ENCODE measurements at places on chromosomes 4 and X. TPM values are rescaled to one million over a fixed set of nuclear protein-coding genes. Genes with fewer than 3 reads are reported as not detected.

GRCh38 chr4:80322716-80323115 is 12.8 kb upstream of the CFAP299 start:
- DNase-seq, result no peak

Gene NKX1-1
- total RNA-seq, result not detected

Gene MCUB
- 14.8 TPM for total RNA-seq

GRCh38 chr4:118939169-118939783 is 50.6 kb downstream of the SYNPO2 start:
- DNase-seq, result no peak

Gene MAGEH1
- 27.2 TPM for total RNA-seq

- DNase-seq, result no peak
Measured at GRCh38 chrX:38923451-38923969, 122.3 kb downstream of the MID1IP1 start.

- no peak for DNase-seq
Measured at GRCh38 chr4:41189666-41190065, 24.7 kb downstream of the APBB2 start.

Gene ZNF674
- total RNA-seq, result 5.9 TPM

DNA sequence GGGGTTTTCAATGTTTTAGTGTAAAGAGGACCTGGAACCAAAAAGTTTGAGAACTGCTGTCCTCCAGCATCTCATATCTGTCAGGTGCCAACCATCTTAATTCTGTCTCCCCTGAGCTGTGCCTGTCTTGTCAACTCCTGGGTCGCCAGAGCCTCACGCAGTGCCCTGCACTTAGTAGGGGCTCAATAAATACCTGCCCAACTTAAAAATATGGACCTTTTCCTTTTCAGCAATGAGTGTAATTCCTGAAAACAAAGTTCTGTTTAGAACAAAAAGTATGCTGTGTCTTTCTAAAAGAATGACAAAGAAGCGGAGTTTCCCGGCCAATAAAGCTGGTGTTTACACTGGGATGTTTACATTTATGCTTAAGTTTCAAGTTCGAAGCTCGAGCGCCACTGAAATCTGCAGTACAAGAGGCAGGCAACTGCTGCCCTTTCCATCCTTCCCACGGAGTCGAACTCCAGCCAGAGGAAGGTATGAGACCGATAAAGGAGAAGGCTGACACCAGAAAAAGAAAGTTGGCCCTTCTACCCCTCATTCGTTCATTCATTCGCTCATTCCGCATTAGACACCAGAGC is 1.1 kb upstream of the HTATSF1 start:
- no peak for DNase-seq

DNA sequence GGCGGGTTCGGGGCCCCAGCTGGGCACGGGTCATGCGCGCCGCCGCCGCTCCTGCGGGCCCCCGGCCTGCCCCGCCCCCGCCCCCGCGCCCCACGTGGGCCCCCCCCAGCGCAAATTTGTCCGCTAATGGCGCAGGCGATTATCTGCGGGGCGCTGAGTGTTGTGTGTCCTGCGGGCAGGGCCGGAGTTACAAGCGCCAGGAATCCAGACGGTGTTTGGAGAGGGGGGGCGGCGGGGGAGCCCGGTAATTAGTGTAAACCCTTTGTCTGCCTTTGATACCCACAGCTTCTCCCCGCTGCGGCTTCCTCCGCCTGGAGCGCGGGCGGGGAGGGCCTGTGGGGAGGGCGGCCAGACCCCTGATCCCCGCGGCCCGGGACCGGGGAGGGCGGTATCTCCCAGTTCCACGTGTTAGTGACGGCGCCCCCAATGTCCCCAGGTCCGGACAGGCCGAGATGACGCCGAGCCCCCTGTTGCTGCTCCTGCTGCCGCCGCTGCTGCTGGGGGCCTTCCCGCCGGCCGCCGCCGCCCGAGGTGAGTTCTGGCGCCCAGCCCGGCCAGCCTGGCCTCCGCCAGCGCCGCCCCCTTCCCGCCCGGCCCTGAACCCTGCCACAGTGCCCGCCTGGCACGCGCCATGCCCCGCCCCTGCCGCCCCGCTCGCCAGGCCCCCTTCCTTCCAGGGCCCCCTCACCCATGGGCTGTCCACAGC is 761 bp downstream of the FGFRL1 start:
- DNase-seq, result peak; percentile 81

DNA sequence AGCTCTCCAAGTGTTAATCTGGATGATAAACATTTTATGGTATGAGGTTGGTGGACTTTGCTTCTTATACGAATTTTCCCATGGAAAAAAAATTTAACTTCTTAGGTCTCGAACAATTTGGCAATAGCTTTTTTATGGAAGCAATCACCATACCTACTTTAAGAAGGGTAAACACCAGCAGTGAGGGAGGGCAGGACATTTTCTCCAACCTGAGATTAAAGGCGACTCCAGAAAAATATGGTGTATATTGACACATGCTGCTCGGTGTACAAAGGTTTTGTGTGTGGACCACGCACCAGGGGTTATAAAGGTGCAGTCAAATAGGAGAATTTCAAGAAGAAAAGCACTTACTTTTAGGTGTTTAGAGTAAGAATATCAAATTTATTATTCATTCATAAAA is 34.2 kb upstream of the SULT1E1 start:
- DNase-seq, result no peak

GRCh38 chrX:26651755-26652154 is 435.8 kb downstream of the MAGEB5 start:
- DNase-seq, result no peak

GRCh38 chrX:84216406-84216805 is 28.4 kb upstream of the RPS6KA6 start:
- DNase-seq, result no peak

GRCh38 chrX:41677183-41678060 is 11.4 kb upstream of the GPR34 start:
- DNase-seq, result no peak

- DNase-seq, result no peak
Measured at GRCh38 chr4:52670739-52671138, 11.6 kb upstream of the USP46 start.

- DNase-seq, result no peak
Measured at GRCh38 chr4:156635051-156635450, 336.5 kb downstream of the PDGFC start.

DNA sequence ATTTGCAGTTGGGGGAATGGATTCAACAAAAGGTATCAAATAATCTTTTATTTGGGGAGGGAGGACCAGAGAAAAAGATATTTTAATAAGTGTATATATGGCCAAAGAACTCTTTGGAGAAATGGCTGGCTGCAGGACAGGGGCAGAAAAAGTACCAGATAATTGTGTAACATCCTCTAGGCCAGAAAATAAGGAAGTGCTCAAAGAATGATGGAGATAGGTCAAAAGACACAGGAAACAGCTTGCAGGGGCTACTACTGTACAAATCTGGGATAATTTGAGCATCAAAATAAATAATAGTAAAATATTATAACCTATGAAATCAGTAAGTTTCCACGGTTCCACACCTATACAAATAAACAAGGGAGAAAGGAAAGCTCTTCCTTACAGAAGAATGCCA is 34.8 kb downstream of the KLHL5 start:
- no peak for DNase-seq

DNA sequence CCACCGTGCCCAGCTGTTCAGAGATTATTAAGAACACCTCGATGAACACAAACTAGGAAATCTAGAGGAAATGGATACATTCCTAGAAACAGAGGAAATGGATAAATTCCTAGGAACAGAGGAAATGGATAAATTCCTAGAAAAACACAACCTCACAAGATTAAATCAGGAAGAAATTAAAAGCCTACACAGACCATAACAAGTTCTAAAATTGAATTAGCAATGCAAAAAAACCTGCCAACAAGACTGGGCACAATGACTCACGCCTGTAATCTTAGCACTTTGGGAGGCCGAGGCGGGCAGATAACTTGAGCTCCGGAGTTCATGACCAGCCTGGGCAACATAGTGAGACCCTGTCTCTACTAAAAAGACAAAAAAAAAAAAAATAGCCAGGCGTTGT is 13.1 kb upstream of the IDS start:
- no peak for DNase-seq

GRCh38 chr4:182354867-182355266 is 111.7 kb downstream of the TENM3 start:
- no peak for DNase-seq

DNA sequence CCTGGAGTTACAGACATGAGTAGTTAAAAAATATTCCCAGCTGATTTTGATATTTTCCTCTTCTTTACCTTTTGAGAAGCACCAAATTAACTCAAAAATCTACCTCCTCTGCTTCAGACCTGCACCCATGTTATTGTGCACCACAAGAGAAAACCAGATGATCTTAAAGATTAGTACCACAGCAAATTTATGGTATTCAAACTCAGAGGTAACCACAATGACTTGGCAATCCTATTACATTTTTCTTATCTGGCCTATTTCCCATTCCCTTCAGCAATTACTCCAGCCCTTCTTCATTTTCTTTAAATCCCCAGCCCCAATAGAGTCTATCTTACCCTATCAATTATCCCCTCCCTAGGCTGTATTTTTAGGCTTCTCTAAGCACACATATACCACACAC is 535.1 kb downstream of the FAT4 start:
- no peak for DNase-seq

Gene MAGEE1
- total RNA-seq, result 2.6 TPM

Gene AR
- total RNA-seq, result 5.3 TPM

GRCh38 chr4:73621357-73621756 is 1.1 kb upstream of the RASSF6 start:
- no peak for DNase-seq

DNA sequence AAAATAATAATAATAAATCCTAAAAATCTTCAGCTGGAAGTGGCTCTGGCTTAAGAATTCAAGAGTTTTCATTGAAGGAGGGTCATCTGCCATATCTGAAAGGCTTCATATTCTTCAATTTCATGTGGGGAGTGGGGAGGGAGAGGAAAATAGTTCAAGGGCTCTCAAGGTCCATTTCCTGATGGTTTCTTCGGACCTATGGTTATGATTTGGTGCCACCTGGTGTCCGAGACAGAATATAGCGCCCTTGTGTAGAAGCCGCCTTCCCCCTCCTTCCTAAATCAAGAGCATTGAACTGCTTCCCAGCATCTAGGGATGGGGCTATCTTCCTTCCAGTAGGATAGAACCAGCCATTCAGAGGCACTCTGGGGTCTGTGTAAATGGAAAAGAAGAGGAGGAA is 34.3 kb downstream of the NLGN3 start:
- no peak for DNase-seq

- no peak for DNase-seq
Measured at GRCh38 chr4:150418757-150419410, 163.1 kb upstream of the MAB21L2 start.

Gene PALLD
- total RNA-seq, result 179 TPM

Gene MYOZ2
- total RNA-seq, result 0.23 TPM

DNA sequence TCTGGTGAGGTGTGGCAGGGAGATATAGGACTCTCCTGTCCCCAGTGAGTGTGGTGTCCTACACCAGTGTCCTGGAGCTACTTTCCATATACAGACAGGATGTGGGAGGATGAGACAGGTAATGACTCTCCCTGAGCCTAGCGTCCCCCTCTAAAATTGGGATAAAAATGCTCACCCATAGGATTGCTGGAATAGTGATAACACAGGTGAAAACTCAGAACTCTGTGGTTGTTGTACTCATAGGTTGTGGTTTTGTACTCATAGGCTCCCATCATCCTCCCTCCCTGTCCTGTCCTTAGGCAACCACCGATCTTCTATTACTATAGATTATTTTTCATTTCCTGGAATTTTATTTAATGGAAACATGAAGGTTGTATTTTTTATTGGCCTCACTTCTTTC is 60.7 kb upstream of the NXF3 start:
- no peak for DNase-seq

All from upper lobe of right lung (tissue), 1 donor.